Lower lobe of right lung (tissue), 2 donors: ENCODE measurements at places on chromosomes 16 and 17.

DNA sequence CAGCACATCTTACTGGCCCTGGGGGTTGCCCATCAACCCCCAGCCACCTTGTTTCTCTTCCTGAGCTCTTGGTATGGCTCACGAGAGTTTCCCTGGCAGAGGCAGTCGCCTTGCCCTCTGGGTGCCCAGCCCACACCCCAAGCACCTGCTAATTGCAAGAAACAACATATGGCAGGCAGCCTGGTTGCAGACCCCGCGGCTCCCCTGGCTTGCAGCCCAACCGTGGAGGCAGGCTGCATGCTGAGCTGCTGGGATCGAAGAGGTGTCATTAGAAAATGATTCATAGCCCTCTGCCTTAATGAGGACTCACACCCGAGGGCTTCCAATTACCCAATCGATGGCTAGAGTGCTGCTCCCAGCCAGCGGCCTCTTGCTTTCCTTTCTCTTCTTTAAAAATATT lies 115.7 kb downstream of the TMEM114 start:
- DNase-seq = no peak

DNA sequence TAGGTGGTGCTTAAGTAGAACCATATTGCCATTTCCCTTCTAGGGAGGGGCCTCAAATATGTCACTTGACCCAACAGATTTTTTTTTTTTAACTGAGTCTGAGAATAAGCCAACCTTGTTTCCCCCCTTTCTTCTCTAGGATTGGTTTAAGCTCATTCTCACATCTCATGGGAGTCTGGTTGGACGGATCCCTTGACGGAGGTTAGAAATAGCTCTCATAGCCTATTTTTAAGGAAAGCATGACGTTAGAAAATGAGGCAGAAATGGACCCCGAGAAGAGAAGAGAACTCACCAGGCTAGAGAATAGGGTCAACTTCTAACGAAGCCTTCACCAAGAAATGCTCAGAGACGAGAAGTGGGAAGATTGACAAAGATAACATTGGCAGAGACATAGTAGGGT lies 95.1 kb upstream of the ZFHX3 start:
- no peak for DNase-seq

- no peak for DNase-seq
Observed at GRCh38 chr17:38434178-38434665, 6.0 kb downstream of the ARHGAP23 start.

GRCh38 chr16:27859020-27859419 lies 204.5 kb downstream of the GSG1L start:
- no peak for DNase-seq

DNA sequence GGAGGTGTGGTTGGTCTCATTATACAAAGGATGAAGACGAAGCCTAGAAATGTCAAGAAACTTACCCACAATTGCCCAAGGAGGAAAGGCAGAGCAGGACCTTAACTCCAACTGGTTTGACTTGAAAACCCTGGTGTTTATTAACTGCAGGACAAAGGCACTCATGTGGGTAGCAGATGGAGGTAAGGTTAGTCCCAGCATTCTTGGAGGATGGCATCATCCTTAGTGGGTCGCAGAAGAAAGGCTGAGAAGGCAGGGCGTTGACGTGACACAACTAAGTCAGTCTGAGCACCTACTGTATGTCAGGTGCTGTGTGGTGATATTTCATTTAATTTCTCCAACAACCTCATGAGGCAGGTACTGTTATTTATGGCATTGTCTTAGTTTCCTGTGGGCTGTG lies 101.3 kb downstream of the HAPSTR1 start:
- no peak for DNase-seq

DNA sequence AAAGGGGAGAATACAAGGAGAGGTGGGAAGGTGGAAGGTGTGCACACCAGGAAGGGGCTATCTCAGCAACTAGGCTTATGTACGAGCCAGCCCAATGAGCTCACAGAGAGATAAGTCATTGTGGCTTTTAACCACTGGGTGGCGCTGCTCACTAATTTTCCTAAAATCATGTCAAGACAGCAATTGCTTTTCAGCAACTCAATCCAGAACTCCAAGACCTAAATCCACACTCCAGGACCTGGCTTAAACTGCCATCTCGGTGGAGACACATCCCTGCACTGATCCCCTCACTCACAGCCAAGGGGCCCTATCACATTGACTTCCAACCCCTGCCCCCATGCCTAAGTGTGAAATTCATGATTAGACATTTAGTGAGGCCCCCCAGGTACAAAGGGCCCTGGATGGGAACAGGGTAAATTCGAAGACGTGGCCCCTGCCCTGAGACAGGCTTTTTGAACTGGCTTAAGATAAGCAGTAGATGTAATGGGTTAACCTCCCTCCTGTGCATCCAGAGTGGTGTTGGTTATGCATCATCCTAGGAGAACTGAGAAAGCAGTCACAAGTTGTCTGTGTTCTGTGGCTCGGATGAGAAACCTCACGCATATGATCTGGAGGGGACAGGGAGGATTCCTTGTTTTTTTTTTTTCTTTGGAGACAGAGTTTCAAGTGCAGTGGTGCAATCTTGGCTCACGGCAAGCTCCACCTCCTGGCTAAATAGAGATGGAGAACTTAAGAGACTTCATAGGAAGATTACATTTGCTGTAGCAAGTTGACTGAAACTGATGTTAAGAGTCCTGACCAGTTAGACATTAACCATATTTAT lies 11.5 kb downstream of the CCL16 start:
- peak; percentile 59 for DNase-seq

- DNase-seq = no peak
Observed at GRCh38 chr17:36532435-36532975, 2.2 kb downstream of the MYO19 start.

DNA sequence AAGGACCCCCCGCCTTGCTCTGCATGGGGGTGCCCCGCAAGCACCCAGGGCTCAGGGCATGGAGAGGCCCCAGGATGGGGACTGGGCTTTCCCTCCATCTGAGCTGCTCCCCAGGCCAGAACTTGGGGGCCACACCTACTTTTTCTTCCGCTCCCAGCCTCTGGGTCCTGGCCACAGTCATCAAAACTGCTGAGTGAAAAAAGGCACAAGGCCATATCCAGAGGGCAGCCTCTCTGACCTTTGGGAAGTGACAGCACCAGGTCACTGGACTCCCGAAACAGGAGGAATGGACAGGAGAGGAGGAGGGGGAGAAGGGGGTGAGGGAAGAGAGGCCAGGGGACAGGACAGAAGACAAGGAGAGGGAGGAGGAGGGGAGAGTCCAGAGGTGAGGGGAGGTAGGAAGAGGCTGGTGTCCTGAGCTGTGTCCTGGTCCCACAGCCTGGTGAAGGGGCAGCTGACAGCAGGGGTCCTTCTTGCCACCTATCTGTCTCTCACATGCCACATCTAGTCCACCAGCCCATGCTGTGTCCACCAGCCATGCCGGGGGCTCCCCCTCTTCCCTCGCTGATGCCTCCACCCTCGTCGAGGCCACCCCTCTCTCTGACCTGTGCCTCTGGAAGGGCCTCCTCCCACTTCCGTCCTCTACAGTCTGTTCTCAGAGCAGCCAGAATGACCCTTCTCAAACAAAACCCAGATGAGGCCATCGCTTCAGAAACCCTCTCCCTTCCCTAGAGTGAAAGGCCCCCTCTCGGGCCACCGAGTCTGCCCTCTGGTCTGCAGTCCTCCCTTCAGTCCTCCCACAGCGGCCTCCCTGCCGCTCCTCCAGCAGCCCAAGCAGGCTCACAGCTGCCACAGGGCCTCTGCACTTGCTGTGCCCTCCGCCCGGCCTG lies 73.9 kb upstream of the TOB1 start:
- peak; percentile 35 for DNase-seq

DNA sequence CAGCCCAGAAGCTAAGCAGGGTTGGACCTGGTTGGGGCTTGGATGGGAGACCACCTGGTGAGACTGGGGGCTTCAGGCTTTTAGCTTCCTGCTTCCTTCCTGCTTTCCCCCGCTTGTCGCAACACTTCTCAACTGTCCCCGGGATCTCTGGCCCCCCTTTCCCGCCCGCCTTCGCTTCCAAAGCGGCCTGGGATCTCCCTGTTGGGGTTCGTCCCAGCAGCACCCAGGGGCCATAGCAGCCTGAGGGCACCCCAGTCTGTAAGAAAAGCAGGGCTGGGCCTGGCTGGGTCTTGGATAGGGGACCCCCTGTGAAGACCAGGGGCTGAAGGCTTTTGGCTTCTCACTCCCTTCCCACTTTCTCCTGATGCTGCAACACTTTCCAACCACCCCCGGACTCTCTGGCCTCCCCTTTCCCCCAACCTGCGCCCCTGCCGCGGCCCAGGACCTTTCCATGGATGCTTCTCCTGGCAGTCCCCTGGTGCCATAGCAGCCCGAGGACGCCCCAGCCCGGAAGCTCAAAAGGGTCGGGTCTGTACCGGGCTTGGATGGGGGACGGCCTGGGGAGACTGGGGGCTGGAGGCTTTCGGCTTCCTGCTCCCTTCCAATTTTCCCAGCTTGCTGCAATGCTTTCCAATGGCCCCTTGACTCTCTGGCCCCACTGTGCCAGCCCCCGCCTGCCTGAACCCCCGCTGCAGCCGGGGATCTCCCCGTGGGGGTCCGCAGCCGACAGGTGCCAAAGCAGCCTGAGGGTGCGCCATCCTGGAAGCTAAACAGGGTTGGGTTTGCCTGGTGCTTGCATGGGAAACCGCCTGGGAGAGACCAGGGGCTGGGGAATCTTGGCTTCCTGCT lies 2276.2 kb downstream of the TP53TG3F start:
- no peak for DNase-seq

GRCh38 chr16:26015776-26016175 lies 324.0 kb downstream of the HS3ST4 start:
- no peak for DNase-seq

DNA sequence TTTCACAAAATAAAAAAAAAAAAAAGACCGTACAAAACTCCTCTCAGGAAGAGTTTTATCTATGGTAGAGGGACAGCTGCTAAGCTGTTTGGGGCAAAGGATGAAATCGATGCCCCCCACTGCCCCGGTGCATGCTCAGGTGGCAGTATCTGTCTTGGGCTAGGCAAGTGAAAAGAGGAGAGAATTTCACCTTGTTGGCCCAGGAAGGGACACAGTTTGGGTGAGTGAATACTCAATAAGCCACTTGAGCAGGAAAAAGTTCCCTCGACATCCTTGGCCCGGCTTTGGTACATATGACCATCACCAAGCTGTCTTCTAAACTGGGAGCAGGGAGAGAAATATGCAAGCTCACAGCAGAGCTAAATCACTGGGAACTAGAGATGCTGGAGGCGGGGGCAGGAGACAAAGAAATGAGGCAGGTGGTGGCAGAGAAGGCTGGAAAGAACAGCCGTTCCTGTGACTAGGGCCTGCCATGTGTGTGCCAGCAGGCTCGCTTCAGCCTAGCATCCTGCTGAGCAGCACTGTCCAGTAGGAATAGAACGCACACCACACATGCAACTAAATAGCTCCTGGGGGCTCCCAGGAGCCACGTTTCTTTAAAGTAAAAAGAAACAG lies 8.2 kb upstream of the EIF1 start:
- DNase-seq = no peak

- DNase-seq = no peak
Observed at GRCh38 chr17:79109584-79109983, 35.0 kb downstream of the ENGASE start.

- DNase-seq = peak; percentile 82
Observed at GRCh38 chr17:58447039-58447975, 30.0 kb upstream of the RNF43 start.

- DNase-seq = peak; percentile 98
Observed at GRCh38 chr16:88700636-88701482, 5.3 kb downstream of the RNF166 start.
